ENCODE measurements at places on chromosomes 1 and 21.

GRCh38 chr1:69987881-69988280 lies 217.5 kb downstream of the LRRC40 start:
- no peak for DNase-seq

GRCh38 chr1:183670169-183670568 lies 17.1 kb upstream of the APOBEC4 start:
- DNase-seq, result no peak

GRCh38 chr1:41738006-41738405 lies 180.7 kb downstream of the HIVEP3 start:
- no peak for DNase-seq

DNA sequence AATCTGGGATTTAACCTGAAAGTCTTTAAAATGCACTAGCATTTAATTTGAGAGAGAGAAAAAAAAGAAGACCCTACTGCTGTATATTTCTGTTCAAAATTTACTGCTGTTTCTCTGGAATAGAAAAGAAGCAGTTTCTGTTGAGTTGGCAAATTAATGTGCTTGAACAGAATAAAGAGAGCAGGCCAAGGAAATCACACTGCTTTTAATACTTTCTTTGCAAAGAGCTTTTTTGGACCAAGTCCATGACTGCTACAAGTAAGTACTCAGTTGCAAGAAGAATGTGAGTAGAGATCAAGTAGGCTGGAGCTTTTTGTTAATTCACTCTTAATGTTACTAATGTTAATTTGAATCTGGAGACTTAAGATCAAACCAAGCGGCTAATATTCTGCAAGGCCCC lies 336.2 kb upstream of the SGIP1 start:
- DNase-seq, result no peak

DNA sequence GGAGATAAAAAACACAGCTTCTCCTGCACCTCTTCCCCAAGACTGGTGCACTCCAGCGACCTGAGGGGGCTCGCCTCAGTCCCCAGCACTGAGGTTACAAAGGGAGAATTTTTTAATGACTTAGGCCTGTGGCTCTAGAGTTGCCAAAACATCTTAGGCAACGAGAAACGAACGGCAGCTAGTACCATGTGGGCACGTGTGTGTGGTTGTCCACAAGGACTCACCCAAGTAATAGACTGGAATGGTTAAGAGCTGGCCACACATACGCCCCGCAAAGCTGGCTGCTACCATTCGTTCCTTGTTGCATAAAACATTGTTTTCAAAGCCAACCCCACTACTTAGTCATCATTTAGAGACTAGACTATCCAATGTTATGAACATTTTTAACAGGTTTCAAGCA lies 26.9 kb downstream of the RIPK4 start:
- no peak for DNase-seq

DNA sequence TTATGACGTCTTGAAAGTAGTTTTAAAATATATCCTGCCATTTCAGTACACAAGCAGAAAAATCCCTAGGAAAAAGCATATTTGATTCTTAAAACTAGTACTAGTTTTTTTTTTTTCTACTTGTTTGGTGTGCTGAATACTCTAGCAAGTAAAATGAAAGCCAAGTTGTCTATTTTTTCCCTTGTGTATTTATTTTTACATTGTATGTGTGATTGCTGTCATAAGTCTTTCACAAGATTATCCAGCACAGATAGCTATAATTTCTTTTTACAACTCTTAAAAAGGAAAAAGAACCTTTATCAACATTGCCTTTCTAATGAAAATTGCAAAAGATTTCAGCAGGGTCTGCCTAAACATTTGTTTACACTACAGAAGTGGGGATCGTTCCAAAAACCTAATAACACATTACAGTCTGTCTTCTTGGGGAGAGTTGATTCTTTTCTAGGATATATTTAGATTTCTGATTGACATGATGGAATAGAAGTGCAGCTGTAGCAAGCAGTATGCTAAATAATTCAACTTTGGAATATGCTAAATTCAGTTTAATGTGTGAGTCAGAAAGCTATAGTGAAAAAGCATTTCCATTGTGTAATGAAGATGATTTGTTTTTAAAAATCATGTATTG lies 2.5 kb downstream of the DR1 start:
- no peak for DNase-seq

- DNase-seq, result no peak
Observed at GRCh38 chr1:118116909-118117308, 68.1 kb downstream of the SPAG17 start.

DNA sequence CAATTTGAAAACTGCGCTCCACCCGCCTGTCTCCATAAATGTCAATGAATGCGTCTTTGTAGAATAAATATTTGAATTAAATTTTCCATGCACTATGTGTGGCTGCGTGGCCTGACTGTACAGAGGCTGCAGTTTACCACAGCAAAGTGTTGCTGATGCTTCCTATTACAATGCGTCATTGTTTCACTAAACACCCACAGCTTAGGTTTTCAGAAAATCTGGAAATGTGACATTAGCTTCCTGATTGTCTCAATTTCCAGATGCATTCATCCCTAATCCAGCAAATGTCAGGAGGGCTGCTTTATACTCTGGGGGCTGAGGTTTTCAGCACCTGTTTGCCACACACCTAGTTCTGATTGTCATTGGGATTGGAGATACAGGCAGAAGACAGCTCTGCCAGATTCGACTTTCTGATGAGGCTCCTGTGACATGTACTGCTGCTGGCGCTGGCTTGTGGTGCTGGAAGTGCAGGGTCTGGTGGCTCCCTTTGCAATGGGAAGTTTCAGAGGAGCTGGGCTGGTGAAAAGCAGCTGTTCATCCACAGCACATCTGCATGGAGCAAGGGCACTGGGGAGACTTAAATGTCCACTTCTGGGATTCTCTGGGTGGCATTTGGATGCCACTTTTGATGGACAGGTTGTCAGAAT lies 40.0 kb downstream of the URB2 start:
- no peak for DNase-seq

Measured in MV-4-11 (cell line).